ENCODE measurements at places on chromosomes 2 and 18.

DNA sequence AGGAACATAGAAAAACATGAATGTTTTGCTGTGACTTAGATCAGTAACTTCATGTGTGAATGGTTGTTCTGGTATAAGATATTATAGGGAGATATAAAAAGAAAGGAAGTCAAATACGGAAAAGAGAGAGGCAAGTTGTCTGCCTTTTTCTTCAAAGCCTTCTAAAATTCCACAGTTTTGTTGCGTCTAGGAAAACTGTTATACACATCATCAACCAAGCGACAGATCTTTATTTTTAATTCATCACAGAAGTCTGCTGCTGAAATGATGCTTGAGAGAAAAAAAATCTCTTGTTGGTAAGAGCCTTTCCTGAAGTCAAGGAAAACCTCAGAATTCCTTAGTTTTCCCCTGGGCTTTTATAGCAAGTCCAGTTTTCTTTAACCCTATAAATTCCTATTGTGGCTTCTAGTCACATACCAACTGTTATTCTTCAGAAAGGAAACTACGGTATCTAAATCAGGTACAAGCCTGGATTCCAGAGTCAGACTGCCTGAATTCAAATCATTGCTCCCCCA lies 36.3 kb upstream of the TANC1 start:
- no peak for DNase-seq

DNA sequence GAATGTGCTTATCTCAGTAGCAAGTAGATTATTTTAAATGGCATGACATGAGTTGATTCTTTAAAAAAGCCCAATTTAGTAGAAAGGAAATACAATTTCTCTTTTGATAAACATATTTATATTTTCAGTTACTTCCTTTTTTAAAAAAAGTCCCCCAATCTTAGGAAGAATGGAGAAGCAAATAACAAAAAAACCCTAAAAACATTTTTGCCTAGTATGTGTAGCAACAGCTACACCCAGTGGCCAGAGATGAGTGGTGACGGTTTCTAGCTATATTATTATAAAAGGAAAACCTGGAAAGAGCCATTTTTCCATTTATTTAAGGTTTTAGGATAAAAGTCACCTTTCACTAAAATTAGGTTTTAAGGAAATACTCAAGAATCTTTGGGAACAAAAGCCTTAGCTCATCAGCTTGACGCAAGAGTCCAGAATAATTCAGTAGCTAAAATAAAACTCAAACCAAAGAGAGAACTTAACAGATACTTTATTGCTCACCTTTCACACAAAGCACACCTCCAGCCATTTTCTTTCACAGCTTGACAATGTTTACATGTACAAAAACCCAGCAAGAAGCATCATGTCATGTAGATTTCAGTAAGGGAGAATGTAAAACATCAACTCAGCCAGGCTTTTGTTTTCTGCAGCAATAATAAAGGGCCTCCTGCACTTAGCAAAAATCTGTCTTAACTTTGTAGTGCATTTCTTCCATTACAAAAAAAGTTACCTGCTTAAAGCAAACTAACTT lies 15.7 kb downstream of the FAM98A start:
- peak; percentile 5 for DNase-seq

GRCh38 chr18:2059336-2059735 lies 512.0 kb downstream of the METTL4 start:
- no peak for DNase-seq

GRCh38 chr2:31886700-31887099 lies 124.1 kb downstream of the MEMO1 start:
- DNase-seq: no peak

DNA sequence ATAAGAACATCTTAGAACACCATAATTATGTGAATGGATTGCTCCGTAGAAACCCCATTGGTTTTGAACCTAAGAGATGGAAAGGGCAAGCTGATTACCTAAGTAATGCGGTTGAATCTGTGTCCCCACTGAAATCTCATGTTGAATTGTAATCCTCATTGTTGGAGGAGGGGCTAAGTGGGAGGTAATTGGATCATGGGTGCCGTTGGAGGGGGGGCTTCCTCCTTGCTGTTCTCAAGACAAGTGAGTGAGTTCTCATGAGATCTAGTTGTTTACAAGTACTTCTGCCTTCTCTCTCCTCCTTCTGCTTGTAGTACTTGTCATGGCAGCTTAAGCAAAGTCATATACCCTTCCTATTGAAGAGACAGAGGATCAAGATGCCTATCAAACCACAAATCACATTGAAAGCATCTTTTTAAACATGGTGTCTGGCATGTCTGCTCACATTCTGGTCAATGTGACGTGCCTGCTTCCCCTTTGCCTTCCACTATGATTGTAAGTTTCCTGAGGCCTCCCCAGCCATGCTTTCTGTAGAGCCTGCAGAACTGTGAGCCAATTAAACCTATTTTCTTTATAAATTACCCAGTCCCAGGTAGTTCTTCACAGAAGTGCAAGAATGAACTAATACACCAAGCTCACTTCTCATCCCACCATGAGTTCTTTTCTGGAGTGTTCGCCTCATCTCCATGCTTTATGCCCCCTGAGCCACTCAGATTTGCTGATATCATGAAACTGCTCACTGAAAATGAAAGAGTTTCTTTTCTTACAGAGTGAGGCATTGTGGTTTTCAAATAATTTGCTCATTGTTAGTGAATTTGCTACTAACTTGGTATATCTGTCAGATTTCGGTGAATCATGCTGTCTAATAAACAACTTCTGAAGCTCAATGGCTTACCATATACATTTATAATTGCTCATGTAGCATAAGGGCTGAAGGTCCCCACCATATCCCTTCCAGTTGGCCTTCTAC lies 23.6 kb downstream of the KCNE4 start:
- no peak for DNase-seq

All from stimulated activated CD8-positive, alpha-beta memory T cell treated with anti-CD3 and anti-CD28 coated beads, Interleukin-4, amount 100 ng/mL, for 1 hour (primary cell).